ENCODE measurements at places on chromosomes 13 and 19.

GRCh38 chr13:108662528-108662927, 33.1 kb downstream of the MYO16 start:
- DNase-seq, result no peak

DNA sequence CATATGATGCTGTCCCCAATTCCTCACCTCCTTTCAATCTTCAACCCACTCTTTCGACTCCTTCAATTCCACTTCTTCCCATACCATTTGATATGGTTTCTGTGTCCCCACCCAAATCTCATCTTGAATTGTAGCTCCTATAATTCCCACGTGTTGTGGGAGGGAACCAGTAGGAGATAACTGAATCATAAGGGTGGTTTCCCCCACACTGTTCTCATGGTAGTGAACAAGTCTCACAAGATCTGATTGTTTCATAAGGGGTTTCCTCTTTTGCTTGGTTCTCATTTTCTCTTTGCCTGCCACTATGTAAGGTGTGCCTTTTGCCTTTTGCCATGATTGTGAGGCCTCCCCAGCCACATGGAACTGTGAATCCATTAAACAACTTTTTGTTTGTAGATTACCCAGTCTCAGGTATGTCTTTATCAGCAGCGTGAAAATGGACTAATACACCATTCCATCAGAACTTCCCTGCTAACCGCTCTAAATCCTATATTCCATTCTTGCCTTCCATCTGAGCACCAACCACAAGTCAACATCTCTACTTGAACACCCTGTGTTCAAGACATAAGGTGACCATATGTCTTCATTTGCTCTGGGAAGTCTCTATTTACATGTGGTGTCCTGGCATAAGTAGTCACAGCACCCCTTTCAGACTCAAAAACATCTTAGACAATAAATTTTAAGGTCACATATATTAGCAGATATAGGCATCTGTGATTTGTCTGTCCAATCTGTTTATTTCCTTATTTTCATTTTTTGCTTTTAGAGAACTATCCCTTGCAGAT, 122.9 kb downstream of the TSHZ3 start:
- DNase-seq, result peak; percentile 56

GRCh38 chr13:20512042-20512683, 13.5 kb downstream of the CRYL1 start:
- no peak for DNase-seq

DNA sequence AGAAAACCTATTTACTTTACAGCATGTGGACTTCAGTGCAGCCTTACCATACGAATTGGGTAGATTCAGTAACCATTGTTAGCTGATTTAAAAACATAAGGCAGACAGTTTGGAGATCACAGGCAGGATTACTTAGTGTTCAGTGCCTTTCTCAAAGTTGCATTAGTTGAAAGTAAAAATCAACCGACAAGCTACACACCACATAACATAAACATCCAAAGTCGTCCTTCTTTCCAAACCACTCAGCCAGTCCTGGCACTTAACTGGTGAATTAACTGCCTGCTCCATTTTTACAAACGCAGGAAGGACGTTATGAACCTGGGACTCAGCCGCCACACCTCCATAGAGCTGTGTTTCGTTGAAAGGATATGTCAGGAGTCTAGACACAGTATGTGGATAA, 91.4 kb downstream of the COL4A1 start:
- no peak for DNase-seq

GRCh38 chr13:97912139-97912535, 41.3 kb upstream of the IPO5 start:
- DNase-seq, result no peak

DNA sequence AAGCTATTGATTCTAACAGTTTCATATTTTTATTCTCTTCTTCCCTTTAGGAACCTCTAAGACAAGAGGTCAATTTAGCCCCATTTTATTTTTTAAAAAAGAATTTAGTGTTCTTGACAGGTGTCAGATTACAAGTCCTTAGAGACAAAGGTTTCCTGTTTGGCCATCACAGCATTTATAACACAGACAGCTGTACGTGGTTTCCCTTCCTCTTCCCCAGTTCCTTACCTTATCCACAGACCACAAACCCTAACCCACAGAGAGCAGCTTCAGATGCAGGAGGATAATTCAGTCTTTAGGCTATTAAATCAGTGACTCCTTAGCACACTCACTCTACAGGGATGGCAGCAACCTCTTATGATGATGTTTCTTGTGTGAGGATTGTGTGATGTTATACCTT, 1210.1 kb downstream of the DIAPH3 start:
- DNase-seq, result peak; percentile 37

- no peak for DNase-seq
These were observed 440.0 kb downstream of the TSHZ3 start for GRCh38 chr19:30909216-30909615.

GRCh38 chr13:27839809-27840467, 47.7 kb downstream of the GSX1 start:
- DNase-seq, result no peak

- no peak for DNase-seq
These were observed at the start of gene TINCR for GRCh38 chr19:5567360-5567969. Gene TINCR, minus strand, starts transcription at chr19:5567953.

- DNase-seq, result peak; percentile 99
These were observed 16.0 kb upstream of the SEMA6B start for GRCh38 chr19:4575267-4576015.

DNA sequence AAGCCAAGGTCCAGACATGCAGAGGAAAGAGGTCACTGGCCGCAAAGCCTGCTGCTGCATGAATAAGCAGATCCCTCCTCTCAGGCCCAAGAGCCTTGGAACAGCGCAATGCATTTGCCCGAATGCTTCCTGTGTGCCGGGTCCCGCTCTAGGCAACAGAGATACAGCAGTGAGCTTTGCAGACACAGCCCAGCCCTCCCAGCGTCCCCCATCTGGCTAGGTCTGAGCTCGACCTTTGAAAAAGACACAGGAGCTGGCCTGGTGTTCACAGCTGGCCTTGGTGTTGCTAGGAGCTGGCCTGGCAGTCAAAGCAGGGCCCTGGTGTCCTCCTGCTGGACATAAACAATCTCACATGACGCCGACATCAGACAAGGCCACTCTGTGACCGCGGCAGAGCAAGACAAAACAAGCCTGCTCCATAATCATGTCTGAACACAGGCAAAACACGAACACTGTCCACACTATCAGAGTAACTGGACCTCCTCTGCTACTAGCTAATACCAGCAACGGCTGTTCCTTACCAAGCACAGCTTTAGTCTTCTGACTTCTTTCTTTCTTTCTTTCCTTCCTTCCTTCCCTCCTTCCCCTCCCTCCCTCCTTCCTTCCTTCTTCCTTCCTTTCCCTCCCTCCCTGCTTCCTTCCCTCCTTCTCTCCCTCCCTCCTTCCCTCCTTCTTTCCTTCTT, 5.7 kb upstream of the PEX11G start:
- DNase-seq, result no peak

- DNase-seq, result no peak
These were observed 196.0 kb downstream of the KLF5 start for GRCh38 chr13:73254827-73255226.

GRCh38 chr19:10820173-10820572, 15.8 kb downstream of the TMED1 start:
- no peak for DNase-seq

DNA sequence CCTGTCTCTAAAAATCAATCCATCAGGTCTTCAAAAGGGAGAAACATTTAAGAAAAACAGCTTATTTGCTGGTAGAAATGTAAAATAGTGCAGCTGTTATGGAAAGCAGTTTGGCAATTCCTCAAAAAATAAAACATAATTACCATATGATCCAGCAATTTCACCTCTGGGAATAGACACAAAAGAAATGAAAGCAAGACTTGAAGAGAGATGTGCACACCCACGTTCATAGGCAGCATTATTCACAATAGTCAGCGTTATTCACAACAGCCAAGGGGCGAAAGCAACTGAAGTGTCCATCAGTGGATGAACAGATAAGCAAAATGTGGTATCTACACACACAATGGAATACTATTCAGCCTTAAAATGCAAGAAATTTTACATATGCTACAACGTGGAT, 45.1 kb upstream of the DOCK9 start:
- no peak for DNase-seq

GRCh38 chr13:97023117-97023516, 28.8 kb upstream of the OXGR1 start:
- DNase-seq, result no peak

All from fibroblast of upper back skin (primary cell).